Kidney epithelial cell (primary cell): ENCODE measurements at places on chromosomes 11 and 22. TPM values are rescaled to one million over a fixed set of nuclear protein-coding genes. Genes with fewer than 3 reads are reported as not detected.

- no peak for DNase-seq
These were observed 3.7 kb downstream of the MPZL2 start for GRCh38 chr11:118260353-118260752.

Gene MS4A6E
- not detected in 2 replicates for total RNA-seq

Gene TCN2
- 6.5 and 6.7 TPM in 2 replicates for total RNA-seq

GRCh38 chr11:57471496-57471895 is 11.2 kb downstream of the RTN4RL2 start:
- DNase-seq, result no peak

- no peak for DNase-seq
These were observed 17.9 kb upstream of the CTSD start for GRCh38 chr11:1781593-1781975.

Gene MMP13
- total RNA-seq, result 0.13 TPM in 1 of 2 replicates, not detected in the other

Gene DSCAML1
- total RNA-seq, result 0.21 and 3.1 TPM in 2 replicates

Gene BAIAP2L2
- 4.1 and 5.4 TPM in 2 replicates for total RNA-seq

- no peak for DNase-seq
These were observed 225.0 kb upstream of the TBCEL start for GRCh38 chr11:120798854-120799253.

Gene TREH
- total RNA-seq, result not detected in 2 replicates

- DNase-seq, result no peak
These were observed 13.6 kb downstream of the GATD1 start for GRCh38 chr11:763549-764321.

Gene CCDC116
- 0.38 TPM in 1 of 2 replicates, not detected in the other for total RNA-seq

DNA sequence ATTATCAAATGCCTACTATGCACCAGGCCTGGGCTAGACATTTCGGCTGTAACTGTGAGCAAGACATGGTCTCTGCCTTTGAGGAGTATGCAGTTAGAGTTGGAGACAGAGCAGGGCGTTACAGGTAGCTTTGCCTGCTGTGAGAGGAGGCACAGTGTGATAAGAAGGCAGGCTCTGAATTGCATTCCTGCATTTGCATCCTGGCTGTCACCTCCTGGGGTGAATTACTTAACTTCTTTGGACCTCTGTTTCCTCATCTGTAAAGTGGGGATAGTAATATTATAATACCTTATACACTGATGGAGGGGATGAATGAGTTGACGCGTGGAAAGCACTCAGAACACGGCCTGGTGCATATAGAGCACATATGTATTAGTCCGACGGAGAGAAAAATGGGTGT is 118.1 kb upstream of the ARHGAP20 start:
- DNase-seq, result no peak

DNA sequence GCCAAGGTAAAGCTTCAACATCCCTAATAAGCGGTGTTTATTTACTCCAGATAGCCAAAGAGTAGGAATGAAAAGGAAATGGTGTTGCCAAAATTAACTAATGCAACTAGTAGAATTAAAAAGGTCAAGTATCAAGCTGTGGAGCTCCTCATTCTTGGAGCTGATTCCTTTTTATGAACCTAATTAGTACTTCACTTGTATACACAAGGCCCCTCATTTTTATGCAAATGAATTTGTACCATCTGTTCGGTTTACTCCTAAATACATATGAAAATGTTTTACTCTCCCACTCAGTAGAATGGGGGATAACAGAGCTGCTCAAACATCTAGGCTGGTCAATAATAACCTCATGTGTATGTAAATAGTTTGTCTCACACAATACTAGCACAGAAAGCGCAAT is 426.4 kb upstream of the LUZP2 start:
- DNase-seq, result no peak

Gene APOBEC3H
- not detected in 2 replicates for total RNA-seq

GRCh38 chr11:86800076-86800959 is at the start of gene PRSS23:
PRSS23 (plus strand) TSS chr11:86800542; CDS start chr11:86807644, 7,102 bp downstream.
- no peak for DNase-seq

DNA sequence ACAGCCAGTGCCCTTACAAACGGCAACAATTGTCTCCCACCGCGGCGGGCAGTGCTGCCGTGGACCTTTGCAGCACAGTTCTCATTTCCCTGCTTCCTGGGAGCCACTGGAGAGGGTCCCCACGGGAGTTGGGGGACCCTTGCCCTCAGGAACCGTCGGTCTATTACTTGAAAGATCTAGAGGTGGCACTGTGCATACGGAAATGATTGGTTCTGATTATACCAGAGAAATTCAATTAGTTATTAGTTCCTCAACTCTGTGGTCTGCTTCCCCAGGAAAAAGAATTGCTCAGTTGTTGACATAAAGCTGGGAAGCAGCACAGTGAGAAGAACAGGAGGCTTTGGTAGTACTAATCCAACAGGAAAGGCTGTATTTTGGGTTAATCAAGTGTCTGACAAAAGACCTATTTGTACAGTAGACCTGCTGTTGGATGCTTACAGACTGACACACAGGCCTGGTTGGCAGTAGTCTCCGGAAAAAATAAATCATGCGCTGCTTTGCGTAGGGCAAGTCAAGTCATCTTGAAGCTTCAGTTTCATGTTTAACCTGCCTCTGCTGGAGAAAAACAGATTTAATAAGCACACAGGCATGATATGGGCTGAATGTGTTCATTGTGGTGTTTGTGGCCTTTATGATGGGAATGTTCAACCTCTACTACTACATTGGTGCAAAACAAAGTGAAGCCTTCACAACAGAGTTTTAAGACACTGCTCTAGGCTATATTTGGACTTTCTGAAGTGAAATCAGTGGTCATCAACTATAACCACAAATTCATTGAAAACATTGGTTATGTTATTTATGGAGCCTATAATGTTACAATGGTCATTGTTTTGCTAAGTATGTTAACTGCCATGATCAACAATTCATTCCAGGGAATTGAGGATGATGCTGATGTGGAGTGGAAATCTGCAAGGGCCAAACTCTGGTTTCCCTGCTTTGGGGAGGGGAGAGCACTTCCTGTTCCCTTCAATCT is 54.6 kb upstream of the SC5D start:
- DNase-seq, result no peak

DNA sequence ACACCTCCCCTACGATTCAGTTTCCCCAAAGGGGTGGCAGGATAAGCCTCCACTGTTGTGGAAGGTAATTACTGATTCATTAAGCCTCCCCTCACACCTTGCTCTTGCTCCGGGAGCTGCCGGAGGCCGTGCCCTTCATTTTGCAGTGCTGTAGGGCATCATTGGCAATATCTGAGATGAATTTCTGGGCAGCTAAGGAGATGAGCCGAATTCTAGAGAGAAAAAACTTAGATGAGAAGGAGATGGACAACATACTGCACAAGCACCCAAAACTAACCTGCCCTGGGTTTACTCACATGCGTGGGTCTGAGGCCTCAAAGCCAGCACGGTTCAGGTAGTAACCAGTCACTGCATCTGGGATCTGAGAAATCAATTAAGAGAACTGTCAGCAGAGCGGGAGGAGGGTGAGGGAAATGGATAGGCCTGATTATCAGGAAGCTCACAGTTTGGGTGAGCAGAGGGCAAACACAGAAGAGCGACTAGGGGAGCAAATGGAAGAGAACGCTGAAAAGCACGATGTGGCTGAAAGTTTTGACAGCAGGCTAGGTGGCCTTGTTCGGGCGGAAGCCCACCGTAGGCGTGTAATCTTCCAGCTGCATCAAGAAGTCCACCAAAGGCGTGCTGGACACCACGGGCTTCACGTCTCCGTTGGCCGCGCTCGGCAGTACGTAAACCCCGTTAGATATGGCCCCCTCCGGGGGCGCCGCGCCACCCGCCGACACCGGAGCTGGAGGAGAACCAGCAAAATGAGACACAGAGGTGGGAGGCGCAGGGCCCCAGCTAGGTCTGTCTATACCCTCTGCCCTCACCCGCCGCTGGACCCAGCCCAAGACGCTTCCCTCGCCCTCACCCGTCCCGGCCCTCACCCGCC is 689 bp downstream of the TAF10 start:
- DNase-seq, result no peak

DNA sequence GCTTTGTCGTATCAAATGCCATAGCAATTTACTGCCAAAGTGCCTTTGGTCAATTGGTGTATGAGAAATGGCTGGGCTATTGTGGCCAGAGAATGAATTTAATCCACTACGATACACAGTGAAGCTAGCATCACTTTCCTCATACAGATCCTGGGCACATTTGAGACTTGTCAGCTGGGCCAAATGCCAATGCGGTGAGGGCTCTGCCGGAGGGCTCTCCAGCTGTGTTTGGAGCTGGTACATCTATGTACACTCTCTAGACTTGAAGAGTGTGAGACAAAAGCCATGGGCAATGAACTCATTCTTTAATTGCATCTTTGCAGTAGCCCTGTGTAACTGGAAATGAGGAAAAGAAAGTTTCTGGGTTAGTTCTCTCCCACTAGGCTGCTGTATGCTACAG is 1052.9 kb downstream of the NTM start:
- no peak for DNase-seq

GRCh38 chr22:41917903-41918791 is 3.3 kb upstream of the SHISA8 start:
- DNase-seq, result no peak

DNA sequence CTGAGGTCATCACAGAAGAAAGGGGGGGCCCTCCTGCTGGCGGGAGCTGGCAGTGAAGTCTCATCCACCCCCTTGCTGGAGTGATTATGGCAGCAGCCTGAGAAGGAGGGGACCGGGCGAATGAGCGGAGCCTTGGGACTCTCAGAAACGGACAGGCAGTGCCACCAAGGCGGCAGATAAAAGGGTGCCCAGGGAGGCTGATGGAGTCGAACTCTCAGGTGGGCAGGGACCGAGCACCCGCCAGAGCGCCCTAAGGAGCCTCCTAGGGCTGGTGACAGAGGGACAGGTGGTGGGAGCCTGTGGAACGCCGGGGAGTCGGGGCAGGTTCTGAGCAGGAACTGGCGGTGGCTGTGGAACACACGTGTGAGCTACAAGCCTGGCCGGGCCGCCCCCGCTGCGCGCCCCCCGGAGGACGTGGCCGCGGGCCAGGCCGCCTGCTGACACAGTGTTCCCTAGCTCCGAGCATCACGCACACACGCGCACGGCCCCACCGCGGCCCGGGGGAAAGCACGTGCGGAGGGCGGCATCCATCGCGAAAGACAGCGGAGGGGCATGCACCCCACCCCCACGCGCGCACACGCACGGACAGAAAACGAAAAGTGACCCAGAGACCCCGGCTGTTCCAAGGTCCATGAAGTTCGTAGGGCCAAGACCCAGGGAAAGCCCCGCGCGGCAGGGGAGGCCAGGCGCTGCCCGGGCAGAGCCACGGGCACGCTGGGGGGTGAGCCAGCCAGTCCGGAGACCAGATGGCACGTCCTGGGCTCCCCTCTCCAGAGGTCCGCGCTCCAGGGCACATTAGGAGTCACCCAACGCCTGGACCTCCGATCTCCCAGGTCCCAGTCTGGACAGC is 1.0 kb downstream of the VWCE start:
- no peak for DNase-seq

Gene TNNT3
- total RNA-seq, result not detected in 2 replicates

- DNase-seq, result no peak
These were observed 40.1 kb upstream of the CLMP start for GRCh38 chr11:123235117-123235655.

DNA sequence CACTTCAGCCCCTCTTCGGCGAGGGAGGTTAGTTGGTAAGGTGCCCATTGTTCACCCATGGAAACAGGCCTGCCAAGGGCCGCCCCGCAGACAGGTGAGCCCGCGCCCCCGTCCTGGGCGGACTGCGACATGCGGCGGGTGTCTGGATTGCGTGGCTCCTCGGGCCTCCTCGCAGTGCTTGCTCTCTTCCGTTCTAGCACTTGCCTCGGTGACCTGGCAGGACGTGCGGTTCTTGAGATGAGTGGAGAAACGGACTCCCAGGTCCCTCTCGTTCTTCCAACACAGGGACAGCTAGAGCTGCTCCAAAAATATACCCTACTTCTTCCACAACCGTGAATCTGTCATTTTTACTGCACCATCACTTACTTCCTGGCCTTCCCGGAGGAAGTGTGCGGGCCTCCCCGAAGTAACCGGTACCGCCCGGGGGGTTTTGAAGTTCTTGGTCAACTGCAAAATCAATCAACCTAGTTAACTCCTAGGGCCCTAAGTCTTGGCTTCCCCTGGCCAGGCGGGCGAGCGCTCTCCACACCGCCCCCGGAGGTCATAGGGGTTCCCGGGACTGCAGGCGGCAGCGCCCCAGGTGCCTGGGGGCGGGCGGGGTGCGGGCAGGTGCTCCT is 745 bp upstream of the ZBTB44 start:
- DNase-seq, result no peak

DNA sequence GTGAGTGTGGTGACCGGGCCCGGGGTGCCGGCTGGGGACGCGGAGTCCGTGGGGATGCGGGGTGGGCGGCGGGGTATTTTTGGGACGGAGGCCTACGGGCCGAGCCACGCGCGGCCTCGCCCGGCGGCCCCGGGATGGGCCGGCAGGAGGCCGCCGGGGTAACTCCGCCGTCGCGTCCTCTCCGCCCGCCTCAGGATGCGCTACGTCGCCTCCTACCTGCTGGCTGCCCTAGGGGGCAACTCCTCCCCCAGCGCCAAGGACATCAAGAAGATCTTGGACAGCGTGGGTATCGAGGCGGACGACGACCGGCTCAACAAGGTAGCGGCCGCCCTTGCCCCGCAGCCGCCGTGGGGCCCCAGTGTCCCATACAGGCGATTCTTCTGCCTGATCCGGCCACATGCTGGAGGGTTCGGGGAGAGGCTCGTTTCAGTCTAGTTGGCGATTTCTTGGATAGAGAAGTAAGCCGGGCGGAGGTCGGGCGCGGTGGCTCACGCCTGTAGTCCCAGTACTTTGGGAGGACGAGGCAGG is 337 bp downstream of the RPLP2 start:
- no peak for DNase-seq

DNA sequence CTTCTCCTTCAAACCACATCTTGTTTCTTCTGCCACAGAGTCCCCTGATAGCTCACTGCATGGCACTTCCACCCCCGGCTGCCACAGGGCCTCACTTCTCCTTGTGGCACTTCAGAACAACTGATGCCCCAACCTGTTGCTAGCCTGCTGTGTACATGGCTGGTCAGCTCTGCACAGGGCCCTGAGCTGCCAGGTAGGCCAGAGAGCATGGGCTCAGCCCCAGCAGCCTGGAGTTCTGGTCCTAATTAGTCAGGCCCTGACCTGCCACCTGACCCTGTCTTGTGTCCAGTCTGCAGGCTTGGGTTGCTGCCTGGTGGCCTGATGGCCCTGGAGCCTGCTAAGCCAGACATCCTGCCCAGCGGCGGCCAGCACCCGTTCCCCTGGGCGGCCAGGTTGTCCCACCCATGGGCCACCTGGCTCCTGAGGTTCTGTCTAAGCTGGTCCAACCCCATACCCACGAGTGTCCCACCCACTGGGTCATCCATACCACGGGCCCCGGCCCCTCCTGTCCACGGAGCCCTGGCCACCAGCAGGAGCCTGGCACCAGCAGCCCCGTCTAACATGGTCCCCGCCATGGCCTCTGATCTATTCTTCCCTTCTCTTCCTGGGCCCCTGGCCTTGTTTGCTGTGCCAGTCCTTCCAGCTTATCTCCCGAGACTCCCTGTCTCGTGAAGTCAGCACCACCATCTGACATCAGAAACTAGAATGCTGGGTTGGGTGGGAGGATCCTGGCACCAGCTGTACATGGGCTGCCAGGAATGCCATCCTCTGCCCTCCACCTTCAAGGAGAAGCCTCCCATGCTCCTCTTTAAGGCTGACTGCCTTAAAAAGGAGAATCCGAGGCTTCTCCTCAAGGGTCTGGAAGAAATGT is 3.1 kb upstream of the CERK start:
- no peak for DNase-seq

Gene MSANTD2
- total RNA-seq, result 8.0 and 16.0 TPM in 2 replicates

- no peak for DNase-seq
These were observed 8.6 kb upstream of the JAM3 start for GRCh38 chr11:134060316-134060715.

Gene RAC2
- total RNA-seq, result 24.0 and 26.6 TPM in 2 replicates
